A549 treated with AZD2906 at 1 μM for 4 hours (cell line): ENCODE measurements at places on chromosomes 7 and 10. TPM values are rescaled to one million over a fixed set of nuclear protein-coding genes. Genes with fewer than 3 reads are reported as not detected.

The ZNF485 gene
- total RNA-seq, result 1.5 to 2.4 TPM (median 1.6 TPM) in 5 replicates

The SLC26A4 gene
- 0.03 to 0.14 TPM (median 0.07 TPM) in 5 replicates for total RNA-seq

The ELFN1 gene
- total RNA-seq, result 0.25 to 0.46 TPM (median 0.37 TPM) in 5 replicates

The SEC61A2 gene
- total RNA-seq, result 10.8 to 13.8 TPM (median 11.1 TPM) in 5 replicates

The FZD8 gene
- total RNA-seq, result 3.2 to 5.4 TPM (median 4.6 TPM) in 5 replicates

The EPC1 gene
- 16.3 to 18.5 TPM (median 16.7 TPM) in 5 replicates for total RNA-seq

The OGDHL gene
- 0.46 to 0.59 TPM (median 0.47 TPM) in 5 replicates for total RNA-seq

The NRAP gene
- total RNA-seq, result 0.01 TPM in 1 of 5 replicates, not detected in the others

The PRLHR gene
- total RNA-seq, result not detected in 5 replicates

The CPEB3 gene
- 0.30 to 0.46 TPM (median 0.42 TPM) in 5 replicates for total RNA-seq

The CLCN1 gene
- 0.02 to 0.08 TPM (median 0.03 TPM) in 4 of 5 replicates, not detected in the other for total RNA-seq

The SCIN gene
- 0.31 to 0.43 TPM (median 0.39 TPM) in 5 replicates for total RNA-seq

The NMT2 gene
- 20.6 to 24.5 TPM (median 21.0 TPM) in 5 replicates for total RNA-seq

The NACAD gene
- total RNA-seq, result 0.20 to 0.50 TPM (median 0.32 TPM) in 5 replicates

The PIK3CG gene
- total RNA-seq, result not detected in 5 replicates

The ZNF248 gene
- total RNA-seq, result 2.8 to 4.0 TPM (median 3.7 TPM) in 5 replicates

The DBNL gene
- 66.0 to 71.9 TPM (median 71.2 TPM) in 5 replicates for total RNA-seq

The NUTM2E gene
- total RNA-seq, result 0.34 to 0.51 TPM (median 0.43 TPM) in 5 replicates

The DMBT1 gene
- 0.20 to 0.30 TPM (median 0.24 TPM) in 5 replicates for total RNA-seq

The ANKRD22 gene
- 0.31 to 0.40 TPM (median 0.37 TPM) in 5 replicates for total RNA-seq

The KLF14 gene
- 0.03 to 0.07 TPM (median 0.05 TPM) in 4 of 5 replicates, not detected in the other for total RNA-seq

The IL2RA gene
- not detected in 5 replicates for total RNA-seq
